ENCODE measurements at places on chromosomes 5 and 9.
A peak's percentile ranks its signal among the peaks of the same experiment; 100 is the strongest.

DNA sequence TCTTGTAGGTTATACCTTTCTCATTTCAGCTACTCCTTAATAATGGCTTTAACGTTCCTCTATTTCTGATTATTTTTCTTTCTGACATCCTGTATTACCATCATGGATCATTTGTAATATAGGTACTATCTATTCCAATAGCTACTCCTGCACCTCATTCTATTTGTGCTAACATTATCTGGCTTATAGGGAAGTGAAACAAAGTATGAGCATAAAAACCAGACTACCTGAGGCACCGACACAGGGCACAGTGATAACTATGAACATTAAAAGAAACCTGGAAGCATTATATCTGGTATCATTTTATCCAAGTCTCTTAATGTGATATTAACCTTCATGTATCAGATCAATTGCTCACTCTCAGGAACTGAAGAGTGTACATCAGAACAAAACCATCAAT is 407.3 kb downstream of the DMRT2 start:
- DNase-seq = no peak

DNA sequence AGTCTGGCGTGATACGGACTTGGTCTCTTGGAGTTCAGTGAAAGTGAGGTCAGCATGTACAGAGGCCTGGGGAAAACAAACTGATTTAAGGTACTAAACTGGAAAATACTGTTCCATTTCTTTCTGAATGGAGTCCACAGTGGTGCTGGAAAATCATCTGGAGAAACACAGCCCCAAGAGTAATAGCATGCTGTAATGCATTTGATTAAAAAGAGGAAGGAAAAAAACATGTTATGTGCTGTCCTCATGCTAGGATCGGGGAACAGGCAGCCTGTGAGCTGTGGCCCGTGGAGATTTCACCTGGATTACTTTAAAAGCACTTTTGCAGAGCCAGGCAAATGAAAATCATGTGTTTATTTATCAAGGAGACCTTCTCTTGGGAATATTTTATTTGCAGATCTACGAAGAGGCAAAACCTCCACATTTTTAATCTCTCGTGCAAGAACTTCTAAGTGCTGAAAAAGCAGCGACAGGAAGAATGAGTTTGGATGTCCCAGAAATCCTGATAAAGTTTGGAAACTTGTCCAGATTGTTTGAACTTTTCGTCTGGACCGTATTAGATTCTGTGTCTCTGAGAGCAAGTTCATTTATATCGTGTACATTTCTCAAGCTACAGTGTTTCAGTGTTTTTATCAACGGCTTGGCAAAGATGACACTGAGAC is 228.8 kb downstream of the GAS1 start:
- no peak for DNase-seq

- no peak for DNase-seq
These were observed 853.3 kb downstream of the MAT2B start for GRCh38 chr5:164358531-164359259.

GRCh38 chr5:166441-167372 is 24.6 kb upstream of the LRRC14B start:
- DNase-seq = no peak

DNA sequence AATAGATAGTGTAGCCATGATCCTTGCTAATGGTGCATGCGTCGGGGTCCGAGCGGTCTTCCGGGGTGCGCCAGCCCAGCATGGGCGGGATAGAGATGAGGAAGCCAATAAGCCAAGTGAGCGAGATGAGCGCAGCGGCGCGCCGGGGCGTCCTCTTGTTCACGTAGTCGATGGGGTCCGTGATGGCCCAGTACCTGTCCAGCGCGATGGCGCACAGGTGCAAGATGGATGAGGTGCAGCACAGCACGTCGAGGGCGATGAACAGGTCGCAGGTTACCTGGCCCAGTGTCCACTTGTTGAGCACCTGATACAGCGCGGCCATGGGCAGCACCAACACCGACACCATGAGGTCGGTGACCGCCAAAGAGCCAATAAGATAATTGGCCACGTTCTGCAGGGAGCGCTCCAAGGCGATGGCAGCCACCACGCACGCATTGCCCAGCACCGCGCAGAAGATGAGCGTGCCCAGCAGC is 1.1 kb downstream of the HTR1A start:
- no peak for DNase-seq

- DNase-seq = no peak
These were observed 71.5 kb downstream of the FCHO2 start for GRCh38 chr5:73027361-73027760.

GRCh38 chr5:11166923-11167322 is 405.9 kb upstream of the DAP start:
- no peak for DNase-seq

GRCh38 chr5:128407944-128408343 is 130.1 kb downstream of the FBN2 start:
- DNase-seq = no peak

GRCh38 chr9:134123764-134124128 is 12.1 kb upstream of the WDR5 start:
- no peak for DNase-seq

DNA sequence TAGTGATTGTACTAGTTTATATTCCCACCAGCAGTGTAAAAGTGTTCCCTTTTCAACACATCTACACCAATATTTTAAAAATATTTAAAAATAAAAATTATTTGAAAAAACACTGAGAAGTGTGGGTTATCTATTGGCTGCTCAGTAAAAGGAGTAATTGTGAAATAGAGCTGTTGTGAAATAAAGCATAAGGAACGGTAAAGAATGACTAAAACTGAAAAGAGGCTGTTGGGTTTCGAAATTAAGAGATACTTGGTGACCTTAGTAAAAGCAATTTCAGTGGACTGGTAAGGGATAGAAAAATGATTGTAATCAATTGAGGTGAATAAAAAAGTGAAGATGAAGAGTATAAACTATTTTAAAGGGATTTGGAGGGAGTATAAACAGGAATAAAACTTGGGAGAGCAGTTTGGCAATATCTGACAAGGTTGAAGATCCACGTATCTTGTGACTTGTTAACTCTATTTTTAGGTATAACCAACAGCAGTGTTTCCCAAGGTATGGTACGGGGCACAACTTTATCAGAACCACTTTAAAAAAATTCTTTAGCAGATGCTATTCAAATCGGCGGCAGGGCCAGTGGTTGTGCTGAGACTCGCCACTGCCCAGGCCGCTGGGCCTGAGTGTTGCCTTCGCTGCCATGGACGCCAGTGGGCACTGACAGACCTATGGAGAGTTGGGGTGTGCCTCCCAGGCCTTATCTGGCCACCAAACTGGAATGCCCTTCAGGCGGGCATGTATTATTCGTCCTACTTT is 63.3 kb downstream of the TMEM38B start:
- no peak for DNase-seq

GRCh38 chr9:92406477-92406876 is 2.1 kb upstream of the OGN start:
- DNase-seq = no peak

GRCh38 chr5:58334035-58334434 is 125.9 kb downstream of the PLK2 start:
- DNase-seq = no peak

DNA sequence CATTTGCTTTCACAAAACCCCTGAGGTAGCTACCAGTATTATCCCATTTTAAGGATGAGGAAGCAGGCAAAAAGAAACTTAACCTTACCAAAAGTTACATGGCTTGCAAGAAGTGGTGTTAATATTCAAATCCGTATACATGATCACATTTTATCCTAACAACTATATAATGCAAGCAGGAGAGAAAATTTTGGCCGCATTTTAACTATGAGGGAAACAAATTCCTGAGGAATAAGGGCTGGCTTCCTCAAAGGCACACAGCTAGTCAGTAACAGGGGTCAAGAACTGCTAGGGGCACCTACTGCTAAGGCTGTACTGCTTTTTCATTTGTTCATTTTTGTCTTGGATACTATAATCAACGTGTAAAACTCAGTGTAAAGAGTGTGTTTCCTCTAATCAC is 81.0 kb downstream of the LHFPL2 start:
- DNase-seq = no peak

DNA sequence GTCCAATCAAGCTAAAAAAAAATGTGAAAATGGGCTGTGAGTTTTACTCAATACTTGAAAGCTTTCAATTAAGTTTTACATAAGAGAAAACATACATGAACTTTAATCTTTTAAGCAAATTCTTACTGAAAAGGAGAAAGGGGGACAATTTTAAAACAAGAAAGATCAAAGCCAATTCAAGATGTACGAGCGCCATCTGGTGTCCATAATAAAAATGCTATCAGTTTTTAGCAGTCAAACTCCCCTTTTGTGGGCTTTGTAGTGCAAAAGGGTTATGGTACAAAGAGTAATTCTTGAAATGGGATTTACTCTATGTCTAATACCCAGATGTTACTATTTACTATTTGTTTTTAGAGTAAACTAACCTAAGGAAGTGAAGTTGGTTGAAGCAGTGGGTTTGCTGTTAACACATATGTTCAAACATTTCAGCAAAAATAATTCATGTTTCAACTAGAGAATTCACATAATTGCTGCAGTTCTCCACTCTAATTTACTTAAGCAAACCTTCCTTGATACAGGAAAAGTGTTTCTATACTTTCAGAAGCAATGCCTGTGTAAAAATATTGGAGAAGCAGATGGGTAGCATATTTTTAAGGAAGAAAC is 228.2 kb upstream of the TYRP1 start:
- no peak for DNase-seq

- DNase-seq = peak; percentile 21
These were observed 944 bp downstream of the ATOX1 start for GRCh38 chr5:151757233-151758140.

GRCh38 chr5:148397968-148398595 is 14.3 kb downstream of the FBXO38 start:
- DNase-seq = no peak

DNA sequence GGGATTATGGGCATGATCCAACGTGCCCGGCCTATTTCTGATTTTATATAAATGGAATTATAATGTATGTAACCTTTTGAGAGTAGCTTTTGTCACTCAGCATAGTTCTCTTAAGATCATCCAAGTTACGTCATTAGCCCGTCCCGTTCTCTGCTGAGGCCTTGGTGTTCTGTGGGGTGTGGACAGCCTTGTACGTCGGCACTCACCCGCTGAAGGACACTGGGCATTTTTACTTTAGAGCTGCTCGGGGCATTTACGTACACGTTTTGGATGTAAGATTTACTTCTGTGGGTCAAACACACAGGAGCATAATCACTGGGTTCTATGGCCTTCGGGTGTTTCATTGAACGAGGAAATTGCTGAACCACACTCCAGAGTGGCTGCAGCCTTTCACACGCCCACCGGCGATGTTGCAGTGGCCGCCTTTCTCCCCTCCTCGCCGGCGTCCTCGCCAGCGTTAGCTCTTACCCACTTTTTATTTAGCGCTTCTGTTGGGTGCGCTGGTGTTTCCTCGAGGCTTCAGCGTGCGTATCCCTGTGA is 101.8 kb downstream of the EHMT1 start:
- no peak for DNase-seq

- DNase-seq = no peak
These were observed 40.8 kb downstream of the ELL2 start for GRCh38 chr5:95920822-95921221.

GRCh38 chr5:57834829-57835608 is 352.4 kb upstream of the ACTBL2 start:
- DNase-seq = no peak

DNA sequence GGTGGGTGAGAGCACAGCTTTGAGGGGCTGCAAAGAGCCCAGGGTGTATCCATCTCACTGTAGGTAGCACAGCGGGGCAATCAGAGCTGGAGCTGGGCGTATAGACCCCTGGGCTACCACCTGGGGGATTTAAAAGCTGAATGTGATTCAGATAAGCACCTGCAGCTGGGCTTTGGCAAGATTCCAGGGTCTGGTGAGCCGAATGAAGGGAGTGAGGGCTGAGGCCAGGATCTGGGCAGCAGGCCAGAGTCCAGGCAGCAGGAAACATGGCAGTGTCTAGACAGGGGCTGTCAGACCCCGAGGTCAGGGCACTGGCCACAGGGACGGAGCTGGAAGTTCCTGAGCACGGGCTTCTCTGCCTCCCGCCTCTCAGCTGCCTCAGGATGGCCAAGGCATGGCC is 8.7 kb downstream of the ASS1 start:
- no peak for DNase-seq

- DNase-seq = no peak
These were observed 186.5 kb downstream of the ARHGEF28 start for GRCh38 chr5:73812457-73812856.

DNA sequence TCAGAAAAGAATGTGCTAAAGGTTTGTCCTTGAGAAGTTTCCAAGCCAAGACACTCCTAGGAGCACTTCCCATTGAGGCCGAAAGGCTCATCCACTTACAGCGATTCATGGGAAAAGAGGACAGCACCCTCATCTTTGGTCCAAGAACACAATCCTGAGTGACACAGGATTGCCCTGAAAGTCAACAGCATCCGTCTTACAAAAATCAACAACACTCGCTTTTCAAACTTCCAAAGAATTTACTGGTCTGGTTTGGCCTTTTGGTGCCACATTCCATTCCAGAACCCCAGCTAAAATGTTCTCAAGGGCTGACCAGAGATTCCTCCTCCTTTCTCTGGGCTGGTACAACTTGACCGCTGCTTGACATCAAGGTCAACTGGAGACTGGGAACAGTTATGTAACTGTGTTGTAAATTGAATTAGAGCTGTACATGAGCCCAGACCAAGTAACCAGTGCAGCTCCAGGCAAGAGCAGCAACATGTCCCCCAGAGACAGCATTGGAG is 415.8 kb upstream of the PIK3R1 start:
- DNase-seq = no peak

- no peak for DNase-seq
These were observed 66.3 kb downstream of the NR2F1 start for GRCh38 chr5:93649234-93649900.

DNA sequence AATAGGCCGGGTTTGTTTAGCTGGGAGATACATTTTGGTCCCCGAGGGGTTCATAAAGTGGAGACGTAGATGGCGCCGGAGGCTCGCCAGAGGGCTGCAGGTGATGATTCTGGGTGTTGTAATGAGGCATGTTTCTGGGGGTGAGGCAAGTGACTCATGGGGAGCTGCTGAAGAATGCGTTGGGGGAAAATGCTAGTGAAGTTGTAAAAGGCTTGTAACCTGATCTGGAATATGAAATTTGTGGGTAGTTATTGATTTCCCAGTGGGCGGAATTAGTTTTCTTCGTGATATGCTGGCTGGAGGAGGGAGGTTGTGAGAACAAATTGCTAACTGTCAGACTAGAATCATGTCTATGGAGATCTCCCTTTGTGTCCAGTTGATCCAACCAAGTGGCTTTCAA is 158.3 kb downstream of the DOCK2 start:
- DNase-seq = no peak

GRCh38 chr9:109166171-109166770 is 778 bp downstream of the FRRS1L start:
- DNase-seq = no peak

DNA sequence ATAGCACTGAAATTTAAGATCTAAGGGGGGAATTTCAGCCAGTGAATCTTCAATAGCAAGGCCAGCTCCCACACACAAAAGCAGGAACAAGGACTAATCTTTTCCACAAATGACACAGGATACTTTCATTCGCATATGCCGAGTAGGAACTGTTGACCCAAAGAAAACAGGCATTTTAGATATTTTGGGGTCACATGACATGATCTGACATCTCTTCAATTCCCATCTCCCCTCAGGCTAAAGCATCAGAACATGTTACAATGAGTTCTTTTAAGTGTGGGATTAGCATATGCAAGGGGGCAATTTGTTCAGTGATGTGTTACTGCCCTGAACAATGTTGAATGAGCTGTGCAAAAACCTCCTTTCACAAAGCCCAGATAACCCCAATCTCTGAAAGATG is 68.2 kb downstream of the TLE1 start:
- DNase-seq = no peak

GRCh38 chr5:89072842-89073672 is 190.1 kb upstream of the MEF2C start:
- no peak for DNase-seq

GRCh38 chr5:35660451-35660850 is 42.8 kb downstream of the SPEF2 start:
- DNase-seq = no peak
